ENCODE measurements at places on chromosomes 7 and 10.

DNA sequence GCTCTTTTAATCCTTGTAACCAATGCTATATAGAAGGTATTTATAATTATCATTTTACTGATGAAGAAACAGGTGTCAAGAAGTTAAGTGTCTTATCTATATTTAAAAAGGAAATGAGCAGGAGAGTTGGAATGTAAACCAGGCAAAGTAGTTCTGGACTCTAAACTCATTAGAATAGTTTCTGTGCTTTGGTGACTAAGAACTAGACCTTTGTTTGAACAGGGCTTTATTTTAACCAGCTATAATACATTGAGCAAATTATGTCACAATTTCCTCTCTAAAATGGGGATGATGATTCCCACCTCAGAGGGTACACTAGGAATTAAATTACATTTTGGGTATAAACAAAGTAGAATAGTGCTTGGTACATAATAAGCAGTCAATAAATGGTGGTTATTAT, 236.0 kb downstream of the MAGI2 start:
- DNase-seq = no peak

DNA sequence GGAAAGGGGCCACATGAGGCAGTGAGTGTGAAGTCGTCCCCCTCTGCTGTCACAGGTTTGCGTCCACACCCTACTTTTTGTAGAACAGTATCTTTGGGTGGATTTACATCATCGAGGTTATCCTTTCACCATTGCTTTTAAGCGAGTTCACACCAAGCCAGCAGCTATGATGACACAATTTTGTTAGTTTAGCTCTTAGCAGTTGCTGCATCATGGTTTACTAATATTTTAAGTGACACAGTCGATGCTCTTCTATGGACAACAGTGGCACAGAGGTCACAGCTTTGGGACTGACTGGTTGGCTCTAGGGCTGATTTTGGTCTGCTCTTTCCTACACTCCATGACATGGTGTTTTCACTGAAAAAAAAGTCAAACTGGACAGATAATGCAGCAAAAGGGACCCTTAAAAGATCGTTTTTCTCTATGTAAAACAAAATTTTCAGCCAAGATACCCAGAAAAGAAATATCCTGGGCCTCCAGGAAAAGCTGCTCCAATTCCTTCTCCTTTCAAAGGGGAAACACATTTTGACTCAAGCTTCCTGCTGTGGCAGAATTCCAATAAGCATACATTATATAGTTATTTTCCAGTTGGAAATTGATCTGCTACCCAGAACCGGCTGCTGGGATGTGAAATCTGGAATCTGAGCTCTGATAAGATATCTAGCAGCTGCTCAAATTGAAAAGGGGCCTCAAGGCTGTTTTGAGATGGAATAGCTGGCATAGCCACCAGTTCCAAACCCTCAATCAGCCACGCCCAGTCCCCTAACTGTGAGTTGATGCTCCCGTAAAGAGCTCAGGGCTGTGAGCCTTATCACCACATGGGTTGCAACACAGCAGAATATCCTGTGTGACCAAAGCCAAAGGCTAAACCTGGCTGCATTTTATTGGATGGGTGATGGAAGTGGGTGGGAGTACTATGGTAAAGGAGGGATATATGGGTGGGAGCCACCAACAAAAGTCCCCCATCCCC, 114.2 kb downstream of the SMURF1 start:
- DNase-seq = no peak

GRCh38 chr10:17056781-17057428, 72.7 kb downstream of the CUBN start:
- no peak for DNase-seq

- DNase-seq = no peak
These were observed 72.9 kb downstream of the AKAP9 start for GRCh38 chr7:92013611-92014010.

GRCh38 chr10:52746169-52746568, 26.4 kb downstream of the MBL2 start:
- DNase-seq = no peak

GRCh38 chr7:64884913-64885370, 18.1 kb upstream of the ZNF273 start:
- DNase-seq = no peak

DNA sequence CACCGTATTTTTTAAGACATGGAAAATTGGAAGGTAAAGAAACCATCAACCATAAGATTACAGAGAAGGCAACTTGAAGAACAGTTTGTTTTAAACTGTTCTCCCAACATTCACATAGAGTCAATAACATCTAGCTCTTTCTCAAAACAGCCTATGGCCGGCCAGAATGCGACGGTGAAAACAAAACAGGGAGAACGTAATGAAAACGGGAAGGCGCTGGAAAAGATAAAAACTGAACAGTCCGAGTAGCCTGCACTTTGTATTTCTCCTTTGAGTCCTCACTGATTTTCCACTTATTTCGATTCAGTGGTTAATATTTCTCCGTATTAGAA, 637 bp downstream of the MICU1 start:
- DNase-seq = no peak

DNA sequence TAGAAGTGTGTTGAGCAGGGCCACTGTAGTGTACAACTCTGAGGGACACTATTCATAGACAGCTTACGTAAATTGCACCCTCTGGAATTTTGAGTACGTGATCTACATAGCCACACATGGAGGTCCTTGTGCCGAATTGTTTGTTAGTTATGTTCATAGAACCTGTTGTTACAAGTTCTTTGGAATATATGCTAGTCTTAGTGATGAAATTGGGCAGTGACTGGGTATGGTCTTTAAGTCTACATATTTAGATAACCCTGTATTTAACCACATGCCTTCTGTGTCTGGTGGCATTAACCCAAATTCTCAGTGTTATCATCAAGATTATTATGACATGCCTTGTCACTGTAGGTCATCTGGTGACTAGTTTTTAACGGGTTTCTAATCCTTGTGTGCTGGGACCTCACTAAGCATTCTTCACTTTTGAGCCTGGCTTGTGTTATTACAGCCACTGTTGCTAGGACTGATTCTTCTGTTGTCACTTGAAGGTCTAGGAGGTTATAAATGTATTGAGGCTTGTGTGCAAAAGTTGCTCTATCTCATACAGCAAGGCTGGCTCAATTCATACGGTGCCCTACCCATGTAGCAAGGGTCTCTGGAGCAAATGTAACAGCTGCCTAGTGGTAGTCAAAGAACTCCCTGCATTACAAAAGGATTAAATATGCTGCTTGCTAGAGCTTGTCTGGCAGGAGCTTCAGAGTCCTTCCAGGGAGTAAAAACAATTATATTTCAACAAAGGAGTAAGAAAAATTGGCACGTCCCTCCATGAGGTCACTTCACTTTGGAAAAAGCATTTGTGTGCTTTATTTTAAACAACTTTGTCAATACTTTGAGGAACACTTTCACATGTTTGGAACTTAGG, 65.4 kb downstream of the CDK14 start:
- DNase-seq = no peak

DNA sequence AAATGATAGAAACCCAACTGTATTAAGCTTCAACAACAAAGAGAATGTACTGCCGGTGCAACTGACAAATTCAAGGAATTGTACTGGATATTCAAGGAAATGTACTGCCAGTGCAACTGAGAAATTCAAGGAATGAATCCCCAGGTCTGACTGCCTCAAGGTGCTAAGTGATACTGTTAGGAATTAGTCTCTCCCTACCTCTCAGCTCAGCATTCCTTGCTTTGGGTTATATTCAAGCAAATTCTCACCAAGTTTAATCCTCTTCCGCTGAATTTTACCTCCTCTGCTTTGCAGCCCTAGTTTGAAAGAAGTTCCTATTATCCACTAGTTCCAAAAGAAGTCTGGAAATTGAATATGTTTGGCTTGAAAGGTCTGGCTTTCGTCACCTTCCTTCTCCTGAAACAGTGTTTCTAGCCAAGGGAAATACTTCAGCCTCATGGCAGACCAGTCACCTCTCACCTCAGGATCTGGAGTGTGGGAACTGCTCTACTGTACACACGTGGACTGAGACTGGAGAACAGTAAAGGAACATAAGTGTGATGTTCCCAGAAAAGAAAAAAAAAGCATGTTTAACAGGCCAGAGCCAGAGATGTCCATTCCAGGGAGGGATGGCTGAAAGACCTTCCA, 60.4 kb downstream of the SORCS1 start:
- DNase-seq = no peak

DNA sequence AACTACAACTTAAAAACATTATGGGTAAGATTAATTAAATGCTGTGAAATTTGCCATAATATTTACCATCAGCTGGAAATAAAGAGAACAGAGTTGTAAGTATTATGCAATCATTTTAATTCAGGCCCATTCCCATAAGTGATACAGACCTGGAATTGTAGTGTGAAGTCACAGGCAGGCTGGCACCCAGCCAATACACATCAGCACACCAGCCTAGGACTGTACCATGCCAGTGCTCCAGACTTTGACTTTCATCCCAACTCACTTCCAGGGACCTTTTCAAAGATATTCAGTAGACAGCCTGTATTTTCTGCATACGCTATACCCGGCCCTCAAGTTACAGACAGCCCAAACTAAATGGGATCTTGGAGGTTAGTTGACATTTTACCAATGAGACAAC, 143.3 kb downstream of the TES start:
- DNase-seq = no peak

DNA sequence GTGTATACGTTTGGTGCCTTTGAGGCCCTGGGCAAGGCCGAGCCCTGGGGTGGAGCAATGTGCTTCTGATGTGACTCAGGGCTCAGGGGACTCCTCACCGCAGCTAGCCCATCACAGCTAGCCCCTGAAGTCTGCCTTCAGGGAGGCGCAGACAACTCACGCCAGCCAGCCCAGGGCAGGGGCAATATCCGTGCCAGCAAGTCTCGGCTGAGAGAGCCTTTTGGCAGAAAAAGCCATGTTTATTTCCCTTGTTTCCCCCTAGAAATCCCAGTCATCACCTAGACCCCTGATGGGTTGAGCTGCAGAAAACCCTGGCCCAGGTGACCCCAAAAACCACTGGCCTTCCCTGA, 90.4 kb downstream of the CHST15 start:
- no peak for DNase-seq

DNA sequence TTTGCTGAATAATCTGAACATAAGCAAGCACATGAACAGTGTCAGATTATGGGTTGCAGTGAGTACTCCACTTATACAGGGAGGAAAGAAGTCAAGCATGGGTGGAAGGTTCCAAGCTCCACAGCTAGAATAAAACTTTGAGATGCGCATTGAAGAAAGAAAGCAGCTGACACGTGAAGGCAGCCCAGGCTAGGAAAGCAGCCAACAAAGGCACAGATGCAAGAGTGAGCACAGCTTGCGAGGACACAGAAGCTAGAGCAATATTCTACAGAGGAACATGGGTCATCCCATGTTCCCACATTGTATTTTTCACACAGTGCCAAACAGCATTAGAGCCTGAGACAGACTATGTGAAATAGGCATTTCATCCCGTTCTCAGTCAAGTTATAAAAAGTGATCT, 194.6 kb upstream of the TBX20 start:
- no peak for DNase-seq

- DNase-seq = no peak
These were observed 55.7 kb upstream of the OGDHL start for GRCh38 chr10:49817845-49818244.

- DNase-seq = no peak
These were observed 44.9 kb downstream of the PNLIPRP2 start for GRCh38 chr10:116665541-116666125.

Data from cerebellar cortex (tissue), 1 donor.